ENCODE measurements at places on chromosomes 1 and 21. TPM values are rescaled to one million over a fixed set of nuclear protein-coding genes. Genes with fewer than 3 reads are reported as not detected.

Gene MMP23B
- total RNA-seq, result 0.33 TPM

Gene CHD5
- 2.2 TPM for total RNA-seq

Gene PSMB2
- total RNA-seq, result 111 TPM

Gene PKNOX1
- total RNA-seq, result 6.0 TPM

Gene DARS2
- 37.4 TPM for total RNA-seq

Gene PCAT6
- 2.9 TPM for total RNA-seq

Gene LCE2B
- total RNA-seq, result not detected

Gene FCRLB
- total RNA-seq, result 1.6 TPM

Gene TNFRSF8
- total RNA-seq, result 0.05 TPM

Gene OR2L8
- not detected for total RNA-seq

Gene EDN2
- total RNA-seq, result 41.6 TPM

Gene TMCO4
- total RNA-seq, result 5.9 TPM

Measured in A549 treated with Hydrocortisone at 1 μM for 4 hours (cell line).